HT-29 (cell line): ENCODE measurements at places on chromosomes 5 and 9. TPM values are rescaled to one million over a fixed set of nuclear protein-coding genes. Genes with fewer than 3 reads are reported as not detected.

DNA sequence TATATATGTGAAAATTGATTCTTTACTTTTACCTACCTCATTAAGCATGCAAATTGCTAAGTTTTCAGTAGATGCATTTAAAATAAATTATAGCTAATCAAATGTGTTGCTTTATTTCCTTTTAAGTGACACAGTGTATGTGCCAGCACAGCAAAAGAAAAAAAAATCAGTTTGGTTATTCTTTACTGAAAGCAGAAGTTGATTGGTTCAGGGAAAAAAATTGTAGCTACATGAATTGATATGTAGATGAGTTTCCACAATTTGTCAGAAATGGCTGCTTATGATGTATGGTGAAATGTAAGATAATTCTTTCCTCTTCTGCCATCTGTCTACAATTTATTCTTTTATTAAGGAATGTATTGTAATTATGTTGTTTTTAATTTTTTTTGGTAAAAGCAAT is 57.8 kb downstream of the PARP8 start:
- DNase-seq: no peak

DNA sequence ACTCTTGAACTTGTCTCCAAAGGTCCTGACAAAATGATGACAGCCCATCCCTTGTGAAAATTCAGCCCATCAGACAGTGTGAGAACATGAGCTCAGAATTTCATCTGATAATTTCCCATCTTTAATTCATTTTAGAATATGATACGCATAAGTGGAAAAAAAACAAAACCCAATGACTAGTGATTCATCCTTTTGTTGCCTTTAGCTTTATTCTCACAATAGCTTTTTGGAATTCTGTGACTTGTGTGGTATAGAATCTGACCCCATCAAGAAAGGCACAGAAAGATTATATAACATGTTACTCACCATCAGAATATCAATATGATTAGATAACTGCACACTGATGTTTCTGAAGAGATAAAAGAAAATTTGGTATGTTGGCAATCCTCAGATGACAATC is 16.1 kb upstream of the TMED7 start:
- DNase-seq: no peak

DNA sequence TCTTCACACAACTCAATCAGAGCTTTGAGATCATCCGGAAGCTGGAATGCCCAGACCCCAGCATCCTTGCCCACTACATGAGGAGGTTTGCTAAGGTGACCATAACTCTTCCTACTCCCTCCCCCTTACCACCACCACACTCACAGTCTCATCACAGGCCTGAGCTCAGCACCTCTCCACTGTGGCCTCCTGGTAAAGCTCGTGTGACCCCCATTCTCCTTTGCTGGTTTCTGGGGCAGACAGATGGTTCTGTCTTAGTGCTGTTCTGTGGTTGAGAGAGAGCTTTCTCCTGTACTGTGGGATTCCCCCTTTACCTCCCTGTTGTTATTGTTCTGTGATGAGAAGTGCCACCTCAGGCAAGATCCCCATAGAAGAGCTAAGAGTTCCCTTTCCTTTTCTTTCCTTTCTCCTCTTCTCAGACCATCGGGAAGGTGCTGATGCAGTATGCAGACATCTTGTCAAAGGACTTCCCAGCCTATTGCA is 92.7 kb upstream of the RUSC2 start:
- DNase-seq: no peak

DNA sequence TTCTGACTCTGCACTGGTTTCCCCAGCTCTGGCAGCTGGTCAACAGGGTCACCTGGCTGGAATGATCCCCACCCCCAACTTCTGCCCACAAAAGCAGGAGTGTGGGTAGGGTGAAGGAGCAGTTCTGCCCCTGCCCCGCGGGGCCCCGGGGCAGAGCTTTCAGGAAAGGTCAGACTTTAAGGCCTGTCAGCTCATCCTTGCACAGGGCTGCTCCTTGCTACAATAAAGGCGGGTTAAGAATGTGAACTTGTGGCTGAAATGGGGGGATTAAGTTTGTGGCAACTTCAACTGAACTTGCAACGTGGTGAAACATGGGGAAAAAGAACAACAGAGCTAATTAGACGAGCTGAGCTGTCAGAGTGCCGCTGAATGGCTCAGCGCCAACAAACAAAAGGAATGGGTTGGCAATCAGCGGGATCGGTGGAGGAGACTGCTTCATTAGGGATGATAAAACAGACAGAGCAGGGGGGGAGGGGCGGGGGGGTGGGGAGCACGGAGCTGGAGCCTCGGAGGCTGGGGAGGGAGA is 50.8 kb downstream of the CRB2 start:
- no peak for DNase-seq

DNA sequence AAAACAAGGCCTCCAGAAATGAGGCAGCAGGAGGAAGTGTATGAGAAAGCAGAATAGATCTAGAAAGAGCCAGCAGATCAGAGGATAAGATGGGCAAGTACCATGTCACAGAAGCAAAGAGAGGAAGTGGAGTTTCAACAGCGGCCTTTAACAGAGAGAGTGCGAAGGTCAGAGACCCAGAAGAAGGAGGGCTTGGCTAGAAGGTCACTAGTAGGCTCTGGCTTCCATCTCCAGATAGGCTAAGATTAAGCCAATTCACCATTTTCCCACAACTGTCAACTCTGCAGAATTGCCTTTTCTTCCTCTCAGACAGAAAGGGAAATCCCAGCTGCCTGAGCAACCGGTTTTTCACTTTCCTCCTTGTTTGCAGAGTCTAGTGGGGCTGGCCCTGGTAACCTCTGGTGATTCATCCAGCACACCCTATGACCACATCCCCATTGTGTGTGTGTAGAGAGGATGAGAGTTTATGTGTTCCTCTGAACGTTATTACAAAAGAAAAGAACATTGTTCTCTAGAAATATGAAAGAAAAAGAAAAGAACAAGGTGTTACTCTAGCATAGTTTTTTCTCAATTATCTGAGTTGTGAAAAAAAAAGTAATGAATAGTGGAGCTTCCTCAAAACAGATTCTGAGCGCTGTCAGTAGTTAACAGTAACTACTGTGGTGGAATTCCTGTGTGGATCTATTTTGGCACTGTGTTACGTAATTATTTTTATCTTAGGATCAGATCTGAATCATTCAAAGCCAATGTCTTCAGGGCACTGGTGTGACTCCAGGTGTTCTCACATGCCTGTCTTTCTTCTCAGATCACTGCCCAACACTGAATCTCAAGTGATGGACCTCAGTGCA is 220.4 kb downstream of the ARRDC3 start:
- DNase-seq: peak; percentile 96

GRCh38 chr5:124061663-124062062 is 549.7 kb downstream of the CSNK1G3 start:
- DNase-seq: no peak

GRCh38 chr9:96868709-96869108 is 14.4 kb upstream of the ZNF782 start:
- peak; percentile 93 for DNase-seq

DNA sequence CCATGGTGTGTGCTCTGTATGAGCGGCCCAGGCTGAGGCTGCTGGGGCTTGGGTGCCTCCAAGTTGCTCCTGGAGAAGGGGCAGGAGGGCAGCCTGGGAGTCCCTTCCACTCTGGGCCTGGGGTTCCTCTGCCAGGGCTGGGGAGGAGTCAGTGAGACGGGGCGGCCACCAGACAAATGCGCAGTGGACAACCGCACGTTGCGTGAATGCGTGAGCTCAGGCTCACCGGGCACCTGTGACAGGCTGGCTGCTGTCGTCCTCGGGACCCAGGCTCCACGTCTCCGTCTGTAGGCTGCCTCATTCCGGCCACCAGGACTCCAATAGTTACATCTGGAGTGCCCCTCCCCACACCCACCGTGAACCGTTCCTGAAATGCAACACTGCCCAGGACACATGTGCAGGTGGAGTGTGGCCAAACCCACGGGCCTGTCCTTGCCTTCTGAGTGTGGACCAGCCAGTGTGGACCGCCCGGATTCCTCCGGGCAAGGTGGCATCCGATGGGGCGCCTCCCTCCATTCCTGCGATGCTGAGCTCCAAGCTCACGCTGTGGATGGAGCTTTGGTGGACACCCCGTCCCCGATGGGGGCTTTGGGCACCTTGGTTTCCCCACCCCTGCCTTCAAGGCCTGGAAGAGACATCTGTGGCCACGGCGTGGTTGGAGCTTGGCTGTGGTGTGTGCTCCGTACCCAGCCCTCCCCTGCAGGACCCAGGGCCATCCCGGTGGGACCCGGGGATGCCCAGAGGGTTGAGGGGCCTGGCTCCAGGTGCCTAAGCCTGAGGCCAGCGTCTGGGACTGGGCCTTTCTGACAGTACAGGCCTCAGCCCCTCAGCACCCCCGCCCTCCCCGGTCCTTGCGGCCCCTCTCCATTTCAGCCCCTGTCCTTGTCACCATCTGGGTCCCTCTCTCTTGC is 34.0 kb upstream of the RXRA start:
- no peak for DNase-seq

DNA sequence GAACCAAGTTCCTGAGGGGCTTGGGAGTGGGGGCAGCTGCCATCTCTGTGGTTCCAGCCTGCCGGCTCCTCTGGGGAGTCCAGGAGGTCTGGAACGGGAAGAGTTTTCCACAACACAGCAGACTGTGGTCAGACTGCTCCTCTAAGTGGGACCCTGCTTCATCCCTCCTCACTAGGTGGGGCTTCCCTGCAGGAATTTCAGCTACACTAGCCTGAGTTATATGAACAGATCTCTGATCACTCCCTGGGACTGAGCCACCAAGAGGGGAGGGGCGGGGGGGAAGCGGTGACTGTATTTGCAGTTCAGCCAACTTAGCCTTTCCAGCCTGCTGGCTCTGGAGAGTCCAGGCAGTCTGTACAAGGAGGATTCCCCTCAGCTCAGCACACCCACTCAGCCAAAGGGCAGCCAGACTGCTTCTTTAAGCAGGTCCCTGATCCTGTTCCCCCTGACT is 19.4 kb downstream of the DTWD2 start:
- DNase-seq: no peak

DNA sequence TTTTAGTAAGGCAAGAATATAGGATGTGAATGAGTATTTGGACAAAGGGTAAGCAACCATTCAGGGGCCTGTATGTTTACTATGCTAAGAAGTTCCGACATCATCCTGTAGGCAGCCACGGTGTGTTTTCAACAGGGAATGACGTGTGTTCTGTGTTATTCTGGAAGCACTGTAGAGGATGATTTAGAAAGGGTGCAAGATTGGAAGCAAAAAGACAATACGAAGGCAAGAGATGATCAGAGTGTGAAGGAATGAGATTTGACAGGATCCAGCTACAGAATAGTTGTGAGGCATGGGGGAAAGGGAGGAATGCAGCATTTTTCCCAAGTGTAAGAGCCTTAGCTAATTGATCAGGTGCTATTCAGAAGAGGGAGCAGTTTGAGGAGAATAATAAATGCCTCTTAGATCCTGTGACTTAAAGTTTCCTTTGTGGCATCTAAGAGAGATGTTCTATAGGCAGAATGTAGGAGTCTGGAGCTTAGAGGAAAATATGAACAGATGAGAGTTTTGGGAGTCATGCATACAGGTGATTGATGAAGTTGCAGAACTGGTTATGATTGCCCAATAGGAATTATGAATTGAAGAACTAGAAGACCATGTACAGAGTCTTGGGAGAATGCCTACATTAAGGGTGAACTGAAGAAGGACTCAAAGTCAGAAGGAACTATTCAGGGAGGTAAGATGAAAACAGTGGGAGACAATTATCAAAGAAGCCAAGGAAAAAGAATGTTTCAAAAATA is 2.5 kb downstream of the SMC5 start:
- DNase-seq: peak; percentile 19

GRCh38 chr5:148179234-148179824 is 11.0 kb downstream of the SPINK14 start:
- peak; percentile 72 for DNase-seq

DNA sequence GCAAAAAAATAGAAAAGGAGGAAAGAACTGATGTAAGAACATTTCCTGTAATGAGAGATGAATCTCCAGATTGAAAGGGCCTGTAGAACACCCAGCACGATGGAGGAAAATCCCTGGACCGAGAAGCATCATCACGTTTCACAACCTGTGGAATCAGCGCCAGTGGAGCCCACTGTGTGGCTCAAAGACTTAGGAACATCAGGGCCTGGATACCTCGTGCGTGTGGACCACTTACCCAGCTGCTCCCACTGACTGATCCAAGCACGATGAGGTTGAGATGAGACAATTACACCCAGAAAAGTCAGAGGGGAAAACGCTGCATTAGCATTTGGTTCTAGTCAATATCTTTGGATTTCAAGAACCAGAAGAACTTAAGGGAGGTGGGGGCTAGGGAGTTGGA is 224.6 kb downstream of the SYK start:
- DNase-seq: no peak

GRCh38 chr9:752201-752600 is 89.3 kb upstream of the DMRT1 start:
- no peak for DNase-seq

DNA sequence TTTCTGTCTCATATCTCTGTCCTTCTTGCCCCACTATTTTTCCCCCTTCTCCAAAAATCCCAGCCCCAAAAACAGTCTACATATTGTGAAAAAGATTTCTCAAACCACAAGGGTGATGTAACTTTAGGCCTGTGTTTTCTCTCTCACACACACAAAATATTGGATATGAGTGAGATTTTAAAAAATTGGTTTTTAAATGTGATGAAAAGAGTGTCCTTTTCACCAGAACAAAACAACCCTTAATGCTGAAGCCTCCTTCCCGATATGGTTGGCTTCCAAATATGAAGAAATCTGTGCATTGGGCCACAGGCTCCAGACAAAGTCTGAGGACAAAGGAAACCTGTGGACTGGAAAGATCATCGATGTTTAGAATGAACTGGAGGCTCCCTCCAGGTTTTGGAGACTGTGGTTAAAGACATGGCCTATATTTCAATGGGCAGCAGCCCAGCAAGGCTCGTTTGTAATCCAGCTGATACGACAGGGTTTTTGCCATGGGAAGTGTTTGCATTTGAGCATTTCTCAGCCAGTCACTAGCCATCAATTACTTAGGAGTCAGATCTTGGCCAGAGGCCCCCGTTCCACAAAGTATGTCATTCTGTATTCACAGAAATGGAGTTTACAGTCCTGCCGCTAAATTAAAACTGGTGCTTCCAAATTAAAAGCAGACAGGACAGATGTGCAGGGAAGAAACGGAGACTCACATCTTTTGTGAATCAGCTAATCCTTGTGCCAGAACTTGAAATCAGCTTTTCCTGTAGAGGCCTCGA is 546.3 kb downstream of the EBF1 start:
- DNase-seq: no peak

DNA sequence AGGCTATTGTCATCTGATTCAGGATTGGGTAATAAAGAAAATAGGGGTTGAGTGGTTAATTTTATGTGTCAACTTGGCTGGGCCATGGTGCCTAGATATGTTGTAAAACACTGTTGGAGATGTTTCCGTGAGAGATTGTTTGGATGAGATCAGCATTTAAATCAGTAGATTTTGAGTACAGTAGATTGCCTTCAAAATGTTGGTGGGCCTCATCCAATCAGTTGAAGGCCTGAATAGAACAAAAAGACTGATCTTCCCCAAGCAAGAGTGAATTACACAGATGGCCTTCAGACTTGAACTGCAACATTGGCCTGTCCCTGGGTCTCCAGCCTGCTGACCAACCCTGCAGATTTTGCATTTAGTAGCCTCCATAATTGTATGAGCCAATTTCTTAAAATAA is 401.3 kb upstream of the KIF2A start:
- DNase-seq: no peak

The PCDHGB7 gene
- total RNA-seq: 0.66 and 2.1 TPM in 2 replicates

The PLAC8L1 gene
- not detected in 2 replicates for total RNA-seq

The SLC25A2 gene
- total RNA-seq: 0.33 TPM in 1 of 2 replicates, not detected in the other

The ECSCR gene
- not detected in 2 replicates for total RNA-seq

The CKMT2 gene
- 0.44 TPM in 1 of 2 replicates, not detected in the other for total RNA-seq

The PTPN3 gene
- 9.8 and 11.3 TPM in 2 replicates for total RNA-seq

The CHSY3 gene
- not detected in 2 replicates for total RNA-seq

The FOXE1 gene
- not detected in 2 replicates for total RNA-seq
